Stimulated activated CD8-positive, alpha-beta memory T cell treated with anti-CD3 and anti-CD28 coated beads, Interleukin-4, amount 100 ng/mL, for 24 hours (primary cell): ENCODE measurements at places on chromosomes 6 and 20.

- peak; percentile 30 for DNase-seq
These were observed 26.8 kb downstream of the C6orf89 start for GRCh38 chr6:36912586-36912985.

DNA sequence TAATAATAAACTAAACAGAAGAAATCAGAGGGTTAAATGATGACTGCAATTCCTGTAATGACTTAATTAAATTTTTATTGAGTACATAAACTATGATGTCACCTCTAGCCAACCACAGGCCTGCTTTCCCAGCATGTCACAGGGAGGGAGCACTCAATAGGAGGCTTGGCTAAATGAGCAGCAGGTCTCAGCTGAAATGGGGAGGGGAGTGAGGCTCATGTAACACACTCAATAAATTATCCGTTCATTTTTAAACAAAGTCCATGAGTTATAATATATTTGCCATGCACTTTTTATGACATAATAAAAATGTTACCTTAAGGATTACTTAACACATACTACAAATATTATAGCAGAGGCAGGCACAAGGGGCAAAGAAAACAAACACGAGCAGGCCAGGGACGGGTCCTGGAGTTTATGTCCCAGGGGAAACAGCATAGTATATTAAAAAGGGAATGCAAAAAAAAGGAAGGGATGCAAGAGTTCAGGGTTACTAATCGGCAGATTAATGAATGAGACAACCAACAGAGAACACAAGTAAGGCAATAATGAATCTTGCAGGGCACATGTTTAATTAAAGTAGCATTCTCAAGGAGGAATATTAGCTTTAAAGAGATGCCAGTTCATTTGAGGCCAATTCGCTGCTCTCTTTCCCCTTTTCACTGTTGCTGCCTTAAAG, 27.1 kb upstream of the FAM83C start:
- DNase-seq, result no peak

GRCh38 chr6:21772884-21773575, 179.5 kb downstream of the SOX4 start:
- DNase-seq, result no peak

DNA sequence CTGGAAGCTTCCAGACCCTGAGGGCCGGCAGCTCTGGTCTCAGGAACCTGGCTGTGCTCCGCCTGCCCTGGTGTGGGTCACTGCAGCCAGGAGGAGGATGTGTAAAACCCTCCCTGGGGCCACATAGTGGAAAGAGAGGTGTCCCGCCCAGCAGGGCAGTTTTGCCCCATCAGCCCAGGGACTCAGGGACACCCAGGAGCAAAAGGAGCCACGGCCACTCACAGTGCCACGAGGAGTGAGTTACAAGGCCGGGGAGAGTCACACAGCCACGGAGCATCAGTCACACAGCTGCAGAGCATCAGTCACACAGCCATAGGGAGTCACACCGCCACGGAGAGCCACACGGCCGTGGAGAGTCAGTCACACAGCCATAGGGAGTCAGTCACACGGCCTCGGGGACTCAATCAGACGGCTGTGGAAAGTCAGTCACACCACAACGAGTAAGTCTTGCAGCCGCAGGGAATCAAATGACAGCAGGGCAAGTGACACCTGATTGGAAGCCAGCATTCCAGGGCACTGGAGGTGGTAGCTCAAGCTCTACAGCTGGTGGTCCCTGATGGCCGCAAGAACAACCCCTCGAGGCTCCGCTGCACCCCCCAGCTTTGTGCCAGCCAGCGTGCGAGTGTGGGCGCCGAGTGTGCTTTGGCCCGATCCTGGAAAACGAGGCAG, 60.9 kb downstream of the DLL1 start:
- no peak for DNase-seq

GRCh38 chr6:35719830-35720733, 16.8 kb upstream of the ARMC12 start:
- no peak for DNase-seq

- no peak for DNase-seq
These were observed 2.0 kb upstream of the PACSIN1 start for GRCh38 chr6:34463849-34464248.

GRCh38 chr6:46652232-46652602, 401 bp downstream of the CYP39A1 start:
- no peak for DNase-seq

GRCh38 chr20:8078528-8078914, 53.5 kb upstream of the PLCB1 start:
- DNase-seq, result no peak

DNA sequence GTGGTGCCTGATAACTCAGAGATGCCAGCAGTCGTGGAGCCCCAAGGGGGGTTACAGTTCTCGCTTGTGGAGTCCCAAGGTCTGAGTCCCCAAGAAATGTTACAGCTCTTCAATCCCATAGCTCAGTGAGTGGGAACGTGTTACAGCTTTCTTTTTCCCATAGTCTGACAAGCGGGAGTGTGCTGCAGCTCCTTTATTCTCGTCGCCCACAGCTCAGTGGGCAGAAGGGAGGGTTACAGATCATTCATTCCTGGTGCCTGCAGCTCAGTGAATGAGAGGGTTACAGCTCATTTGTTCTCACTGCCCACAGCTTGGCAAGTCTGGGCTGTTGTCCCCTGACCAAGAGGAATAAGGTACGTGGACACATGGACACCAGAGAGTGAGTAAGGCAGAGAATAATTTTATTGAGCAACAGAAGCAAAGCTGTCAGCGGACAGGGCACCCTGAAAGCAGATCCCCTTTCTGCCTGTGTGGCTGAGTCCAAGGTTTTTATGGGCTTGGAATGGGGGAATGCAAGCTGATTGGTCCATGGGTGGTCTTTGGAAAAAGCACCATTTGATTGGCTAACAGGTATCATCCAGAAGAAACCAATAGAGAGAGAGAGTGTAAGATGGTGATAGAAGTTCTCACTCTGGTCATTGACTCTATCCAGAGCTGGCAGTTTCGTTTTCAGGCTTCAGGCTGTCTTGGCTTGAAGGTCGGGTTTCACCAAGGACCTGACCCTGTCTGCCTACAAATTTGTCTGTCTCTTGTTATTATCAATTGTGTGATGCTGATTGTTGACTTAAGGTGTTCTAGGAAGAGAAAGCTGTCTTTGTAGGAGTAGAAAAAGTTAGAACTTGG, 16.4 kb downstream of the RNF217 start:
- DNase-seq, result no peak

DNA sequence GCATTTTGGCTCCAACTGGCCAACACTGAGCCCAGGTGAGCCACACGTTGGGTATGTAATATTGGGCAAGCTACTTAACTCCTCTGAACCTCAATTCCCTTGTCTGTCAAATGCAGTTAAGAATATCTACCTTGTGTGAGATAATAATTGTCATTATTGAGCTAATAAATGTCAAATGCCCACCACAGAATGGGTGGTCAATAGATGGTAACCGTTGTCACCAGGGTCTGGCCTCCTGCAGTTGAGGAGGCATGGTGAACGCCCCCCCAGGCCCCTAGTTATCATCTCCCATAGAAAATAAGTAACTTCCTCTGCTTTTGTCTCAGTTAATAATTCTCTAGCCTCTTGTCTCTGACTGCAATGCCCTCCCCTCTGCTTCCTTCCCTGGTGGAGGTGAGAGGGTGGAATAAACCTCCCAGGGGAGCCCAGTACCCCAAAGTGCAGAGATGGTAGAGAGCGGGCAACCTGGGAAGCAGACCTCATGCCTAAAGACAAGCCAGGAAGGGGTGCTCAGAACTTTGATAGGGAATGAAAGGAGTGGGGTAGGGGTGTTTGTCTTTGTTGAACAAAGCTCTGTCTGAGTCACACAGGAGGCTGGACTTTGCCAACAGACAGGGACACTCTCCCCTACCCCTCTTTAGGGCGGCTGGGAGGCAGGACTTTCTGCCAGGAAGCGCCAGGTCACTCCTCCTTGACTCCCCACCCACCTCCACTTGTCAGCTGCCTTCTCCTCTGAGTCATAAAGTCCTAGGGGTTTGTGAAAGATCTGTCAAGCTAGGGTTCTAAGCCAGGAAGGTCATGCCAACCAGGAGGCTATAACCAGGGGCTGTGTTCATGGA, 1.3 kb upstream of the UNC5CL start:
- no peak for DNase-seq

GRCh38 chr6:39035681-39036080, 12.9 kb upstream of the GLP1R start:
- no peak for DNase-seq

DNA sequence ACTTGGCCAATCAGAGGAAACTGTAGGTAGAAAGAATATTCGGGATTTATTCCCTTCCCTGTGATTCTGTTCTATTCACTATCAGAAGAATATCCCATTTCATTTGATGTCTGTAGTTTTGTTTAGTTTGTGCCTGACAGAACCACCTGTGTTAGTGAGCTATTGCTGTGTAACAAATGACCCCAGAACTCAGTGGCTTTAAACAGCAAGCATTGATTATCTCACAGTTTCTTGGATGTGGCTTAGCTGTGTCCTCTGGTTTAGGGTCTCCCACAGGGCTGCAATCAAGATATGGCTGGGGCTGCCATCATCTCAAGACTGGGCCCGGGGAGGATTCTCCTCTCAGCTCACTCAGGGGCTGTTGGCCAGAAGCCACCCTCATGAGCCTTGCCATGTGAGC, 143.7 kb downstream of the ZDHHC14 start:
- DNase-seq, result no peak

GRCh38 chr20:61219021-61219431, 33.0 kb upstream of the CDH4 start:
- no peak for DNase-seq

DNA sequence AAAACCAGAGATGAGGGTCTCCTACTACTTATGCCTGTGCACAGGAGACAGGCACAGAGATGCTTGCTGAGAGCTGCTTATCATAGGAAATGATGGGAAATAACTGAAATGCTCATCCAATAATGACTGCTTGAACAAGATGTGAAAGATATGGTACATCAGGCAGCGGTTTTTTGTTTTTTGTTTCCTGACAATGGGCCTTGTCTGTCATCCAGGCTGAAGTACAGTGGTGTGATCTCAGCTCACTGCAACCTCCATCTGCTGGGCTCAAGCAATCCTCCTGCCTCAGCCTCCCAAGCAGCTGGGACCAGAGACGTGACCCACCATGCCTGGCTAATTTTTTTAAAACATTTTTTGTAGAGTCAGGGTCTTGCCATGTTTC, 1.2 kb upstream of the RIPOR3 start:
- DNase-seq, result no peak

DNA sequence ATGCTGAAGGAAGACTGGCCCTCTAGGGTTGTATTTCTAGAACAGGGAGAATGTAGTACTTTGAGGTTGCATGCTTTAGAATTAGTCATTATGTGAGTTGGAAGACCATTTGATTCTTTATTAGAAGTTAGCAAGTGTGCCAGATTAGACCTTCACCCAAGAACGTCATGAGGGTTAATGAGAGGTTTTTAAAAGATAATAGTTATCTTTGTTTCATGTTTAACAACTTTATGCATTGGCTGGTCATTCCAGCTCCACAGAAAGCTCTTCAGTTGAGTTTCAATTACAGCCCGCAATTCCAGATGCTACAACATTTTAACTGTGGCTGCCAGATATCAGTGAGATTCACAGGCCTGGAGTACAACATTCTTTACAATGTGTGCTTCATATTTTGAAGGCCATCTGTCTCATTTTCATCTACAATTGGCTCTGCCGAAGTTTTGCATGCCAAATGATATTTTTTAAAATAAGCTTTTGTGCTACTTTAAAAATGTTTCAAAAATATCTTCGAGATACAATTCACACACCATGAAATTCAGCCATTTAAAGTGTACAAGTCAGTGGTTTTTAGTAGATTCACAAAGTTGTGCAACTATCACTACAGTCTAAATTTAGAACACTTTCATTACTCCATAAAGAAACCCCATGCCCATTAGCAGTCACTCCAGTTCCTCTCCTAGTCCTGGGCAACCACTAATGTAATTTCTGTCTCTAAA, 61.1 kb upstream of the FBXO30 start:
- DNase-seq, result no peak

DNA sequence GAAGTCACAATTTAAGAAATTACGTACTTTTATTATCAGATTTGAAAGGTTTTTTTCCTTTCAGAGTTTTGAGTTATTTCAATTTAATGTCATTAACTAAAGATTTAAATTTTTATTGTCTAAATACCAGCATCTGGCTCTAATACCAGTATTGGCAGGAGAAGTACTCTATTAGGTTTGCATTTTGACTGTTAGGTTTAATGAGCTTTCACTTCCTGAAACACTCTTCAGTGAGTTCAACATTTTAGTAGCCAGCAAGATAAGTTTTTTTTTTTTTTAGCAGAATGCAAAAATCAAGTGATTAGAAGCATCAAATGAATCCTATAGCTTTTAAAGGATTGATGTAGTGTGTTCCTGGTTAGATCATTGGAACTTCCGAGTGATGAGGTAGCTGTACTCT, 34.0 kb upstream of the SCGN start:
- no peak for DNase-seq

DNA sequence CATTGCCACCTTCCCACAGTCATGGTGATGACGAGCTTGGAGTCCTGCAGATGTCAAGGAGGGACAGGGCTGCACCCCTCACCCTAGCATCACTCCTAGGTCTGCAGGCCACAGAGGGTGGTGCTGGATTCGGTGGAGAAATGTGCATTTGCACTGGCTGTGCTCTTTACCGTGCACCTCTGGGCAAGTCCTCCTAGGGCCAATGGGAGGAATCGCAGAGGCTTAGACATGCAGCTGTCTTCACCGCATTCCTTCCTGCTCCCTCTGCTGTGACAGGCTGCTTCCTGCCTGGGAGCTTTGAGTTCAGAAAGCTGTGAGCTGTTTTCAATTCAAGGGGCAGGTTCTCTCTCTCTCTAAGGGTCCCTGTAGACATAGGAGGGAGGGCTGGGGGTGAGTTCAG, 85.1 kb downstream of the EDN3 start:
- DNase-seq, result no peak

DNA sequence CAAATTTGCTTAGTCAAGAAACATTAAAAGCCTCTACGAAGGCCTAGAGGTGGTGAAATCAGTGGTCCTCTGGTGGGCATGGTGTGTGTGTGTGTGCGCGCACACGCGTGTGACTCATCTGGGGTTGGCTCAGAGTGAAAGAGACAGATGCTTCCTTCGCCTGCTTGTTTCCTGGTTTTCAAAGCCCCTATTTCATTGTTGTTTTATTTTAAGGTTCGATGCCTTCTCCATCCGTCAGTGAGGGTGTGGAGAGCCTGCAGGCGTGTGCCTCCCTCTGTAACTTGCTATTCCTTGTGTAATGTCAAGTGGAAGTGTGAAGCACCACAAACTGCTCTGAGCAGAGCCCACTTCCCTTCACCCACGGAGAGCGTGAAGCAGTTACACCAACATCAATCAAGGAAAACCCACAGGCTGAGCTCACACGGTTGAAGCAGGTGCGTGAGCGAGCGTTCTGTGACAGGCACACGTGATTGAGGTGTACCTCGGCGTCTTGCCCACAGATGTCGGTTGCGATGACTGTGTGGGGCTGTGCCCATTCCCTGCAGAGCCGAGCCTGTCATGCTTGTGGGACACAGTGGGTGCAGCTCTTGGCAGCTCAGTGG, 233.9 kb downstream of the PRL start:
- peak; percentile 30 for DNase-seq

GRCh38 chr20:25209911-25210310, 14.4 kb downstream of the ENTPD6 start:
- no peak for DNase-seq

GRCh38 chr6:133326584-133326983, 85.4 kb downstream of the EYA4 start:
- DNase-seq, result no peak

- no peak for DNase-seq
These were observed 8.5 kb upstream of the TUBB2A start for GRCh38 chr6:3165631-3166534.

- no peak for DNase-seq
These were observed 456.2 kb downstream of the CD83 start for GRCh38 chr6:14573703-14574290.

- DNase-seq, result no peak
These were observed 564.3 kb downstream of the LMBRD1 start for GRCh38 chr6:69232496-69232895.

GRCh38 chr20:38203981-38204357, 38.9 kb upstream of the TGM2 start:
- no peak for DNase-seq
